ENCODE measurements at places on chromosomes 1 and 21. TPM values are rescaled to one million over a fixed set of nuclear protein-coding genes. Genes with fewer than 3 reads are reported as not detected.

DNA sequence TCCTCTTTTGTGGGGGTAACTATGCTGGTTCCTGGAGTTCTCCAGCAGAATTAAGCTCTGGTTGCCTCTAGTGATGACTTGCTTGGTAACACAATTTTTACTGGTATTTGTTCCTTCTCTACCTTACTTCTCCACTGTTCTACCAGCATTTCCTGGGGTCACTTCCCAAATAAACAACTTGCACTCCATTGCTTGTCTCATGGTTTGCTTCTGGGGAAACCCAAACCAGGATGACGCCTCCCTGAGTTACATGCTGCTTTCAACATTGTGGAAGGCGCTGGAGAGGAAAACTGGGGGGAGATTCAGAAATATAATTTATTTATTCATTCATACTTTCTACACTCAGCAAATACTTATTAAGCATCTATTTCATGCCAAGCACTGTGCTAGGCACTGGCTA lies 55.3 kb upstream of the AK4 start:
- DNase-seq, result no peak

- DNase-seq, result no peak
Measured at GRCh38 chr1:200415789-200416593, 6.2 kb upstream of the ZNF281 start.

- DNase-seq, result no peak
Measured at GRCh38 chr1:1625824-1626206, 6.2 kb upstream of the MMP23B start.

The KRTAP12-2 gene
- not detected for total RNA-seq

The B3GALT2 gene
- not detected for total RNA-seq

The BPNT1 gene
- 25.0 TPM for total RNA-seq

- no peak for DNase-seq
Measured at GRCh38 chr1:65048335-65048734, 82.0 kb upstream of the JAK1 start.

DNA sequence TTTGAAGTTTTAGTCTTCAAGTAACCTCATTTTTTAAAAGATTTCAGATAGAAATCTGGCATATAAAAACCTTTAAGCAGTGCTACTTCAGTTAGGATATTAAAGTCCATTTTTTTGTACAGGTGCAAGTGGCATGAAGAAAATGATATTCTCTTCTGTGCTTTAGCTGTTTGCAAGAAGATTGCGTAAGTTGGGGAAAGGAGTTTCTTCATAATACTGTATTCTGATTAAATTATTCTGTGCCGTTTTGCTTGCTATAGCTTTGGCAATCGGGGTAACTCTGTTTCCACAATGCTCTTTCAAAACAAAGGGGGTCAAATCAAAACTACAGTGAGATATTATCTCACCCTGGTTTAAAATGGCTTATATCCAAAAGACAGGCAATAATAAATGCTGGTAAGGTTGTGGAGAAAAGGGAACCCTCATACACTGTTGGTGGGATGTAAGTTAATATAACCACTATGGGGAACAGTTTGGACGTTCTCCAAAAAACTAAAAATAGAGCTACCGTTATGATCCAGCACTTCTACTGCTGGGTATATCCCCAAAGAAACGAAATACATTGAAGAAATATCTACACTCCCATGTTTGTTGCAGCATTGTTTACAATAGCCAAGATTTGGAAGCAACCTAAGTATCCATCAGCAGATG lies 27.1 kb downstream of the MAEL start:
- no peak for DNase-seq

DNA sequence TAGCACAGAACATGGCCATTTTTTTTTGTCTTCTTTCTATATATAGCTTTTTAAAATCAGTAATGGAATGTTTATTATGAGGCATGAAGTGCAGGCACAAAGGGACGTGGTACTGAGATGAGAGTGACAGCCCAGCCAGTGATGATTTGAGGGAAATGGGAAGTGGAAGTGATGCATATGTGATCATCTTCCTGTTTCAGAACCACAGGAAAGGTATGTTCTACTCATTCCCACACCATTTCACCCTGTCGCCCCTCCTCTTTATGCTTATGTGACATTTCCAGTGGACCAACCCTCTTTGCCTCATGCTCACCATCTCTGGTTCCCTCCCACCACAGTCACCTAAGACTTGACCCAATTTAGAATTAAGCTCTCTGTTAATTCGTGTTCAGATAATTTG lies 24.3 kb downstream of the PTGS2 start:
- DNase-seq, result no peak

The MEX3A gene
- total RNA-seq, result 8.9 TPM

DNA sequence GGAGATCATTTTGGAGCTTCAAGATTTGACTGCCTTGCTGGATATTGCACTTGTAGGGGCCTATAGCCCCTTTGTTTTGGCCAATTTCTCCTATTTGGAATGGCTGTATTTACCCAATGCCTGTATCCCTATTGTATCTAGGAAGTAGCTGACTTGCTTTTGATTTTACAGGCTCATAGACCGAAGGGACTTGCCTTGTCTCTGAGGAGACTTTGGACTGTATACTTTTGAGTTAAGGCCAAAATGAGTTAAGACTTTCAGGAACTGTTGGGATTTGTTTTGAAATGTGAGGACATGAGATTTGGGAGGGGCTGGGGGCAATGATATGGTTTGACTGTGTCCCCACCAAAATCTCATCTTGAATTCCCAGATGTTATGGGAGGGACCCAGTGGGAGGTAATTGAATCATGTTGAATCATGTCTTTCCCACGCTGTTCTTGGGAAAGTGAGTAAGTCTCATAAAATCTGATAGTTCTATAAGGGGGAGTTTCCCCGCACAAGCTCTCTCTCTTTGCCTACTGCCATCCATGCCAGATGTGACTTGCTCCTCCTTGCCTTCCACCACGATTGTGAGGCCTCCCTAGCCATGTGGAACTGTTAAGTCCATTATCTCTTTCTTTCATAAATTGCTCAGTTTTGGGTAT lies 276.1 kb downstream of the LMX1A start:
- DNase-seq, result no peak

The NEGR1 gene
- not detected for total RNA-seq

The CRTC2 gene
- 30.8 TPM for total RNA-seq

DNA sequence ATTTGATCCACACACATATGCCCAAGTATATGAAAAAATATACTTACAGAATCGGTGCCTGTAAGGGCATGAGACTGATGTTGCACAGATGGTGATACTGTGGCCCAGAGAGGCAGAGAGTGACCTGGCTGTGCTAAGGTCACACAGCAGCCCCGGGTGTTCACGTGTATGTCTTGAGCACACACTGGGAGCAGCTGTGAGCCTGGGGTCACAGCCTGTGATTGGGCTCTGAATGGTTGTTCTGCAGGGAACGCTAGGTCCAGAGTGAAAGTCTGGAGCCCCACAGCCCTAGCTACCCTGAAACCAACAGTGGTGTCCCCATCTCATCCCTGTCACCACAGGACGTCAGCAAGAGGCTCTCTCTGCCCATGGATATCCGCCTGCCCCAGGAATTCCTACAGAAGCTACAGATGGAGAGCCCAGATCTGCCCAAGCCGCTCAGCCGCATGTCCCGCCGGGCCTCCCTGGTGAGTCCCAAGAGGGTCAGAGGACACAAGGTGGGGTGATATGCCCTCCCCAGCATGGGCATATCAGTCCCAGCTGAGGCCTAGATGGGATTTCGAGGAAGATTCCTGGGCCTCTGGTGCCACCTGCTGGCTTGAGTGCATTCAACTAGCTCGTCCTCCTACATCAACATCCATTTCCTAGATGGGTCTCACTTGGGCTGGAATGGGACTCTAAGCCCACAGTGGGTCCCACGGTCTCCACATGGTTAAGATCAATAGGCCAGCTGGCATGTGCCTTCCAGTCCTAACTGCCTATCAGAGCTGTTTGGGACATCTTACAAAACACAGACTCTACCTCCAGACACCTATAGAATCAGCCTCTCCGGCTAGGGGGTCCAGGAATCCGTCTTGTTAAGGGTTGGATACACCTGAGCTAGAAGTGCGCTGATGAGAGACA lies 19.7 kb downstream of the CDK18 start:
- peak; percentile 81 for DNase-seq

The MFAP2 gene
- total RNA-seq, result 20.5 TPM

The IL19 gene
- total RNA-seq, result not detected

- DNase-seq, result no peak
Measured at GRCh38 chr1:234900595-234900994, 228.0 kb downstream of the TOMM20 start.

The RCAN1 gene
- total RNA-seq, result 29.4 TPM

The CXADR gene
- total RNA-seq, result 102 TPM

GRCh38 chr1:83901547-83902155 lies 97.3 kb downstream of the TTLL7 start:
- DNase-seq, result no peak

GRCh38 chr1:93349231-93350135 lies 3.8 kb downstream of the DR1 start:
- no peak for DNase-seq

DNA sequence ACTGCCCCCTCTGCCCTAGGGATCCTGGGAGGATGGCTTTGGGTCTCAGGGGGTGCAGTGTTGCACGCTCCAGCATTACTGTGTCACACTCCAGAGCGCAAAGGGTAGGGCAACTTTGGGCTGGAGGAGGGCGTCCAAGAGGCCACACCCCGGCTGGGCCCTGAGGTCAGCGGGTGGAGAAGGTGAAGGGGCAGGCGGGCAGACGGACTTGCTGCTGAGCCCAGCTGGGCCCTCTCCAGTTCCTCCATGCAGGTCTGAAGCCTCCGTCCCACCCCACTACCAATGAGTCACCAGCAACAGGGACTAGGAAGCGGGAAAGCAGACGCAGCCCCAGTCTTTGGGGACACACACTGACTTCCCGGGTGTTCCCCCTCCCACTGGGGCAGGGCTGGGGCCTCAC lies 116.0 kb downstream of the CASZ1 start:
- no peak for DNase-seq

DNA sequence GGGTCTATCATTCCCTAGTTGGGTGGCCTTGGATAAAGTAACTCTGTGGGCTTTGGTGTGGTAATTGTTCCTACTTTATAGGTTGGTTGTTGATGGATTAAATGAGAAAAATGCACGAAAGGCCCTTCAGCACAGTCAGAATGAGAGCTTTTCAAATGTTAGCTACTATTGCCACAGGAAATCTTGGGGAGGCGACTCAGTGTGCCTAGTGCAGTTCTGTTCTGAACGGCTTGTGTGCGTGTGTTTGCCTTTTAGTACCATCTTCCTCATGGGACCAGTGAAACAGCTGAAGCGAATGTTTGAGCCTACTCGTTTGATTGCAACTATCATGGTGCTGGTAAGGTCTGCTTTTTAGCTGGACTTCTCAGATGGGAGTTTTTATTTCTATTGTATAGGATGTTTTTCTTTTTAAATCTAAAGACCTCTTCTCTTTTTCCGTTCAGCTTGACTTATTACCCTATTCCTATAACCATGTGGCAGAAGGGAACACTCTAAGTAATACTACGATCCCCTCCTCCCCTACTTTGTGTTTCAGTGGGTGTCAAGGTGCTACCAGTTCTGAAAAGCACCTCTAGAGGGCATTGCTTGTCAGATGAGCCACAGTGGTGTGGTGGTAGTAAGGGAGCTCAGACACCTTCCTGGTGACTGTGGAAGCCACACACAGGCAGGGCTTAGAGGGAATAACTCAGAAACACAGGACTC lies 9.2 kb downstream of the SFT2D2 start:
- DNase-seq, result peak; percentile 59

GRCh38 chr1:164780863-164781262 lies 221.9 kb downstream of the PBX1 start:
- no peak for DNase-seq

The ALX3 gene
- total RNA-seq, result not detected

DNA sequence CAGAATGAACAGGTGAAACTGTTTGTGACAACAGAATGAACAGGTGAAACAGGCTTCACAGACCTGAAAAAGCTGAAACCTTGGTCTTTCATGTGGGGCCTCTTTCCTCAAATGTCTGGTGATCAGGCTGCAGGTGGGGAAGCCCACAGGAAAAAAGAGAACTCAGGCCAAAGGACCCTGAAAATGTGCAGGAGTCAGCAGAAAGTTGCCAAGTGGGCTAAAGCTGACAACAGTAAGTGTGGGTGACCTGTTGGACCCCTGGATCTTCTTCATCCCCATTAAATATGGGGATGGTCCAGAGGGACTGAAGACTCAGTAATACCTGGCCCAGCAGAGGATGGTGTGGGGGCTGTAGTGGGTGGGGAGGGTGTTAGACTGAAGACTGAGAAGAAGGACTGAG lies 9.1 kb upstream of the CHIT1 start:
- DNase-seq, result no peak

The LRRIQ3 gene
- 0.23 TPM for total RNA-seq

The FABP3 gene
- 12.1 TPM for total RNA-seq

DNA sequence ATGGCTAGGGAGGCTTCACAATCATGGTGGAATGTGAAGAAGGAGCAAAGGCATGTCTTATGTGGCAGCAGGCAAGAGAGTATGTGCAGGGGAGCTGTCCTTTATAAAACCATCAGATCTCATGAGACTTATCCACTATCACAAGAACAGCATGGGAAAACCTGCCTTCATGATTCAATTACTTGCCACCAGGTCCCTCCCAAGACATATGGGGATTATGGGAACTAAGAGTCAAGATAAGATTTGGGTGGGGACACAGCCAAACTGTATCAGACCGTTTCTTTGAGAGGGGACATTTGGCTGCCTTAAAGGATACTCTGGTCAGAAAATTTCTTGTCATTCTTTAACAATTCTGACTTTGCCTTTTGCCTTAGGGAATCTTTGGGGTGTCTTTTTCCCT lies 3.2 kb upstream of the XPR1 start:
- DNase-seq, result no peak

The VASH2 gene
- total RNA-seq, result 3.2 TPM

DNA sequence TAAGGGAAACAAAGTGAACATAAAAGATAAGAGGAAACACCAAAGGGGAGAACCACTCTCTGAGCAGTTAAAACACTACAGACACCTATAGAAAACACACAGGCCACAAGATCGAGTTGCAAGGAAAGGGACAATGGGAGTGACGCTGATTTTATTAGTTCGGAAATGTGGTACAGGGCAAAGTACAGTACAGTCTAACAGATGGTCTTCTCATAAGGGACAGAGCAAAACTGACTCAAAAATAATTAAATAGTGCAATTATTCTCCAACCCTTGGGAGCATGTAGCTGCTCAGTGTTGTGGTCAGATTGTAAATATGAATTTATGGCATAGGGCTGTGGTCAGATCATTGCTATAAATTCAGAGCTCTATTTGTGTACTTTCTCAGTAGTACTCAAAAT lies 352.0 kb downstream of the USH2A start:
- no peak for DNase-seq

The TMEM200B gene
- 3.3 TPM for total RNA-seq

DNA sequence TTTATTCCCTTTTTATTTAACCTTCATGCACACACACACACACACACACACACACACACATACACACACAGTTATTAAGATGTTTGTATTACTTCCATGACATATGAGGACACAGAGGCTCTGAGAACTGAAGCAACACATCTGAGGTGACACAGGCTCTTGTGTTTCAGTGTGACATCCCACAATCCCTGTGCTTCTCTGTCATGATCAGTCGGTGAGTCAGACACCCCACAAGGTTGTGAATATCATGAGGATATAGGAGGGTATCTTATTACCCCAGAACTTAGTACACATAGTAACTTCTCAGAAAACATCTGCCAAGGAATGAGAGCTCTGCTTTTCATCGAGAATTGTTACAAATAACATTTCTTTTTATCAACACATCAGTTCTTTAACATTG lies 459.3 kb downstream of the PLPP3 start:
- no peak for DNase-seq

- no peak for DNase-seq
Measured at GRCh38 chr1:65387821-65388220, 32.6 kb upstream of the LEPR start.

The FH gene
- total RNA-seq, result 108 TPM
